ENCODE measurements at places on chromosomes 5 and 9. TPM values are rescaled to one million over a fixed set of nuclear protein-coding genes. Genes with fewer than 3 reads are reported as not detected.

- no peak for DNase-seq
Observed at GRCh38 chr5:39428640-39429039, 3.9 kb upstream of the DAB2 start.

GRCh38 chr5:102625928-102626327, 127.1 kb upstream of the SLCO6A1 start:
- no peak for DNase-seq

- DNase-seq = no peak
Observed at GRCh38 chr5:171984748-171985419, 21.6 kb downstream of the FBXW11 start.

GRCh38 chr9:73782166-73782565, 630.5 kb downstream of the ANXA1 start:
- DNase-seq = no peak

- DNase-seq = no peak
Observed at GRCh38 chr5:7662289-7662688, 188.6 kb downstream of the CFAP90 start.

DNA sequence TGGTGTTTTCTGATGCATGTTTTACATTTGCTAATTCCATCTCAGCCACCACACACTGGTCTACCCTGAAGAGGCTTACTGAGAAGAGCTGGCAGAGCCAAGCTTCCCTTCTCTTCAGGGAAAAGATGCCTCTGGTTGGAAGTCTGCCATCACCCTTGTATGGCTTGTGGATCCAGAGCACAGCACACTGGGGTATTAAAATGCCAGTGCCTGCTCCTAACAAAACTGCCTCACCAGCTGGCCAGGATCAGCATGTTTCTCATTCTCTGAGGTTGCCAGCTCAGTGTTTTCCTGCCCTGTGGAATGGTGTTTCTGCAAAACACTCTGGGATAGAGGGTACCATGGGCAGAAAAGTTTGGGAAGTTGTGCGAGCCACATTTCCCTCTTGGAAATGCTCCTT, 31.6 kb upstream of the ZNF618 start:
- no peak for DNase-seq

GRCh38 chr9:107176436-107177151, 106.5 kb upstream of the RAD23B start:
- peak; percentile 90 for DNase-seq

GRCh38 chr5:170442921-170443320, 53.8 kb upstream of the KCNMB1 start:
- no peak for DNase-seq

DNA sequence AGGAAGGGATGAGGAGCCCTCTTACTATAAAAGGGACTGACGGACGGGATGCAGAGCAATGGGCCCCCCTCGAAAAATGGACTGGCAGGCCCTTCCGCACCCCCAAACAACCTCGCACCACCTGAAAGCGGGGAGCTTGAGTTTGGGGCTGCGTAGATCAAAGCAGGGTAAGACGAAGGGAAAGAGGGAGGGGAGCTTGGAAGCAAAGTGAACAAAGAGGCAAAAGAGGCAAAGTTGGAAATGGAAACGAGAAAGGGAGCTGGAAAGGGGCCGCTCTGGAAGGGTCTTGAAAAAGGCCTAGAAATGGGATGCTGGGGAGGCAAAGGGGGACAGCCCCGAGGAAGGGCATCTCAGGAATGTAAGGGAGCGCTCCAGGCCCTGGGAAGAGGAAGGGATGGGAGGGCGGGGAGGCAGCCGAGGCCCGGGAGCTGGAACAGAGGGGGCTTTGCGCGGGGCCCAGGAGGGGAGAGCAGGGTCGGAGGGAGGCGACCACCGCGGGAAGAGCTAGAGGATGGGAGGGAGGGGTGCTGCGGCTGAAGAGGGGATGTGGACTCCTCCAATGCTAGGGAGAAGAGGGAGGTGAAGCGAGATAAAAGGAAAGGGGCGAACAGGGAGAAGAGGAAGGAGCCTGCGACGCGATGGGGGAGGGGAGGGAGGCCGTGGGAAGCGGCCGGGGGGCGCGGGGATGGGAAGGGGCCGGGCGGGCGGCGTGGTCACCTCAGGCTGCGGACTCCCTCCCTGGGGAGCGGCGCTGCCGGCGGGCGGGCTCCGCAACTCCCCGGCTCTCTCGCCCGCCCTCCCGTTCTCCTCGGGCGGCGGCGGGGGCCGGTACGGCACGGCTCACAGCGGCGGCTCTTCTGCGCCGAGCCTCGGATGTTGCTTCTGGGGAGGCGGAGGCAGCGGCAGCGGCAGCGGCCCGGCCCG, 577 bp downstream of the RNF145 start:
- peak; percentile 70 for DNase-seq

GRCh38 chr5:116130976-116131375, 46.2 kb downstream of the COMMD10 start:
- DNase-seq = no peak

DNA sequence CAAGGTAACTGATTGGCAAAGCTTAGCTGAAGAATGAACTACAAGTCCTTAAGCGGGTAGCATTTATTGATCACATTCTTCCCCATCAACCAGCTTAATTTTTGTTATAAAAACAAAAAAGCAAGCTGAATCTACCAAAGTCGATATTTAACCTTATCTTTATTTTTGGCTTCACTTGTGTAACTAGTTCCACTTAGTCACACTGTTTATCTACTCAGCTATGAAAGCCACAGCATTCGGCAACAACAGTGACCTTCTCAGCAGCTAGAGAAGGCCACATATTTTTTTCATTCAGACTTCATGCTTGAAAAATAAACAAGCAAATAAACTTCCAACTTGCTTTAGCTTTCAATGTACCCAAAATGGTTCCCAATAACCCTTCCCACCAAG, 69.4 kb downstream of the KLHL3 start:
- DNase-seq = no peak

The FAM151B gene
- 11.1 TPM for total RNA-seq

DNA sequence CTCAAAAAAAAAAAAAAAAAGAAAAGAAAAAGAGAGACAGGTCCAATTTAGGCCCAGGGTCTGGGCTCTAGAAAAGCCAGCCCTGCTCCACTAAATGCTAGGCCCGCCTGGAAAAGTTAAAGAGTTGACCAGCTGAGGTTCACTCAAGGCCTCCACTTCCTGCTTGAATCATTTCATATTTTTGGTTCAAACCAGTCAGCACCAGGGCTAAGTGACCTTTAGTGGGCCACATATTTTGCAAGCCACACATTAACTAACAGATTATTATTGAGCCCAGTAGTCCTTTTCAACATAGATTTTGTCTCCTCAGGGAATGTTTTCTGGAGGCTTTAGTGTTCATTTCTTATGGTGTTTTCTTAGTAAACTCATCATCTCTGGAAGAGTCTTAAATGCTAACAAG, 156.6 kb downstream of the TLR4 start:
- no peak for DNase-seq

GRCh38 chr9:21682381-21682780, 120.1 kb upstream of the MTAP start:
- no peak for DNase-seq

DNA sequence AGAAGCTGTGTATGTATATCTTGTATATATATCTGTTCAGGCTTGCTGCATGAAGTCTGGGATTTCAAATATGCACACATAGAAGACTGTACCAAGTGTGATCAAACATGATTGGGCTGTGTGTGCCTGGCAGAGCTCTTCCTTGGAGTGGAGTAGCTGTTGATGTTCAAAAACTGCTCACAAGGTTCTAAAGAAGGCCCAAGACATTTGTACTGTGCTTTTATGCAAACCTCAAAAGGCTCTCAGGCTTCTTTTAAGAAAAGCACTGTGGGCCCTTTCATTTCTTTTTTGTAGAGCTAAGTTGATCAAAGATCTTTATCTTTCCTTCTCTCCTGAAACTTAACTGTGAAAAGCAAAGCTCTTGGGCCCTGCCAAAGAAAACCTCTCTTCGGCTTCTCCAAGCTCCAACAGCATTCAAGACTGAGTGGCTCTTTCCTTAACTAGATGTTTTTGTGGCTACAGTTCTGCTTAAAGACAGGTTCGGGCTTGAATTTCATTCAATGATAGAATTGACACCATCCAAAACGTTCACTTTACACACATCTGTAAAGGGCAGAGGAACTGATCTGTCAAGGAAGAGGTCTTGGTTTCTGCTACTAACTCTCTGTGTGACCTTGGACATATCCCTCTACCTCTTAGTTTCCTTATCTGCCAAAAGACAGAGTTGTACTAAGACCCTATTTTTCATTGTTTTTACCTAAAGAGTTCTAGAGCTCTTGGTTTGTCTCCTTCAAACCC, 105.8 kb upstream of the IL6ST start:
- DNase-seq = no peak

- no peak for DNase-seq
Observed at GRCh38 chr5:76345582-76345981, 57.5 kb upstream of the IQGAP2 start.

GRCh38 chr9:113656771-113657670, 193.5 kb downstream of the RGS3 start:
- no peak for DNase-seq

DNA sequence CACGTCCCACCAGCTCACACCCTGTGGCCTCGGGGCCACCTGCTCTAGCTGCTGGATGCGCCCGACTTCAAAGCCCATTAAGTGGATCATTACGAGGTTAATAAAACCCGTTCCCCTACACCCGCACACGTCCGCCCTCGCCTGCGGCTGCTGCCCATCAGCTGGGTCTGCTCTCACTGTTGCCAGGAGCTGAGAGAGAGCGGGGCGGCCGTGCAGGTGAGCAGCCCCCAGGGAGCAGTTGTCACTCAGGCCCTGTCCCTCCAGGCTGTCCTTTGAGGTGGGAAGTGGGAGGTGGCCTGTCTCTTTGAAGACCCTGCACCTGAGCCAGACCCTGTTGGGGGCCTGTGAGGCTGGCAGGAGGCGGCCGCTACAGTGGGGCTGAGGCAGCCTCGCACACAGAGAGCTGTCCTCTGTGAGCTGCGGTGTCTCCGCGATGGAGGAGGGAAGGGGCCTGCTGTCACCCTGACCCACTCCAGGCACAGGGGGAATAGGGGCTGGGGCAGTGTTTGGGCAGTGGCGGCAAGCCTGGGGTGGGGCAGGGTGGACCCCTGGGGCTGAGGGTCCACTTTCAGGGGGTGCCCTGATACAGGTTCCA, 12.8 kb upstream of the UNC5A start:
- no peak for DNase-seq

Measured in umbilical cord (tissue), 2 donors.